Stimulated activated CD4-positive, alpha-beta T cell treated with anti-CD3 and anti-CD28 coated beads, Interleukin-2, amount 100 ng/mL, for 24 hours (primary cell): ENCODE measurements at places on chromosomes 13 and 19.
A peak's percentile ranks its signal among the peaks of the same experiment; 100 is the strongest.

GRCh38 chr19:4730740-4731171 is 7.1 kb upstream of the DPP9 start:
- DNase-seq: peak; percentile 76

- no peak for DNase-seq
These were observed 243.5 kb downstream of the RGCC start for GRCh38 chr13:41700790-41701310.

GRCh38 chr19:55173186-55173713 is 6.8 kb upstream of the DNAAF3 start:
- no peak for DNase-seq

DNA sequence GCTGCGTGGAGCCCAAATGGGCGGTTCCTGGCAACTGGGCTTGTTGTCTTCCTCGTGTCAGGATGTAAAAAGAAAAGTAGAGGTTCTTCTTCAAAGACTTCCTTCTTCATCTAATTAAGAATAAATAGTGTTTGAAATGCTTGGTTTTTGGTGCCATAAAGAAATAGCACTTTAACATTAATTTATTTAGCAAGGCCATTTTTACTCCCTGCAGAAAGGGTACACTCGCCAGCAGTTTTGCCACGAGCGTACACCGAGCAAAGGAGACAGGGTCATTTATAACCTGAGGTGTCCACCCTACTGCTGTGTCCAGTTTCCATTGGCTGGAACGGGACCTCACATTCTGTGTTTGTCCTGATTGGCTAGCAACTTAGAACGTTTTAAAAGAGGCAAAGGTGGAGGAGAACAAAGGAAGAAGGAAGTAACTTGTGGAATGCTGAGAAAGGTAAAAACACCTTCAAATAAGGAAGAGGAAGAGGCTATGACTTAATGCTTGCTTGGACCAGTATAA is 21.8 kb upstream of the OR10H1 start:
- DNase-seq: no peak

GRCh38 chr13:24742977-24743376 is 21.0 kb upstream of the RNF17 start:
- DNase-seq: no peak

- DNase-seq: no peak
These were observed 365.7 kb upstream of the KLHL1 start for GRCh38 chr13:70473907-70474306.

DNA sequence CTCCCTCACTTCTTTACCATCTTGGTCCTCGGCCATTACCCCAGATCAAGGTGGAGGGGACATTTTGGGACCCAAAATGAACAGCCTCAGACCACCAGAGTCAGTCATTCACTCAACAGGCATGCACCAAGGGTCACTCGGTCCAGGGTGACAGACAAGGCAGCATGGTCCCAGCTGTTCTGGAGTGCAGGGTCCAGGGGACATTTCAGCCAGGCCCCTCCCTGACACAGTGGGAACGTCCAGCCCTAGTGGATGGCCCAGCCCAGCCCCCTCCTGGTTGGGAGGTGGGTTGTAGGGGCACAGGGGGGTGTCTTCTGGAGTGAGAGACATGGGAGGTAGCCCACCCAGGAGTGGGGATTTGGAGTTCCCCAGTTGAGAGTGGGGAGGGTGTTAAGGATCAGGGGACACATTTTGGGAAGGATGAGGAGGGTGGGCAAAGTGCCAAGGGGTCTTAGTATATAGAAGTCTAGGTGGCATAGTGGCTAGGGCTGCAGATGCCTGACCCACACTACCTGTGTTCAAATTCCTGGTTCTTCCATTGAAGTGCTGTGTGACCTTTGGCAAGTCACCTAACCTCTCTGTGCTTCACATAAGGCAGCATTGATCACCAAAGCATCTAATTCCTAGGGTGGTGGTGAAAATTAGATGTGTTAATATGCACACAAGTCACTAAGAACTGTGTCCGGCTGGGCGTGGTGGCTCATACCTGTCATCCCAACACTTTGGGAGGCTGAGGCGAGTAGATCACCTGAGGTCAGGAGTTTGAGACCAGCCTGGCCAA is 2.5 kb upstream of the FCER2 start:
- no peak for DNase-seq

DNA sequence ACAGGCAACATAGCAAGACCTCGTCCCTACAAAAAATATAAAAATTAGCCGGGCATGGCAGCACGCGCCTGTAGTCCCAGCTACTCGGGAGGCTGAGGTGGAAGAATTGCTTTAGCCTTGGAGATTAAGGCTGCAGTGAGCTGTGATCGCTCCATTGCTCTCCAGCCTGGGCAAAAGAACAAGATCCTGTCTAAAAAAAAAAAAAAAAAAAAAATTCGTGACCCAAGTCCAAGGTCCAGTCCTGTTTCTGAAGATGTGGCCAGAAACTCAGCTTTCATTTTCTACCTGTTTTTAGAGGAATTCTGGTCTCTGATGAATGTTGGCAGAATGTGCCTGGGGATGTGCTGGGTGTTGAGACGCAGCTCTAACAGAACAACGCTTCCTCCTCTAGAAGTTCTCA is 1.9 kb upstream of the PGPEP1 start:
- DNase-seq: no peak

GRCh38 chr19:2806736-2807378 is 12.8 kb upstream of the ZNF554 start:
- DNase-seq: no peak

DNA sequence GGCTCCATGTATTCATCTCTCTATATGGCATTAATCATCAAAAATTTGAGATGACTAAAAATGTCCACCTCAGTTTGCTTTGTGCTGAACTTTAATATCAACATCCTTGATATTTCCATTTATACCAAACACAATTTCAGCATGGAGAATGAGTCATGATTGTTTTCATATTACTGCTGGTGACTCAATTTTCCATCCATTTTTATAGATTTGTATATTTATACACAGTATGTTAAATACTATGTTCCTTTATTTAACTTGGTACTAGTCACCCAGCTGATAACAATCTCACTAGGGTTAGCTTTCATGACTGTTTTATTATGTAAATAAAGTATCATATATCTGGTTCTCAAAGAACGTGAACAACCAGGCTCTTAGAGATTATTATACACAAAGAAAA is 1255.1 kb downstream of the SLITRK1 start:
- DNase-seq: no peak

GRCh38 chr13:103965506-103966243 is 899.5 kb upstream of the SLC10A2 start:
- no peak for DNase-seq

DNA sequence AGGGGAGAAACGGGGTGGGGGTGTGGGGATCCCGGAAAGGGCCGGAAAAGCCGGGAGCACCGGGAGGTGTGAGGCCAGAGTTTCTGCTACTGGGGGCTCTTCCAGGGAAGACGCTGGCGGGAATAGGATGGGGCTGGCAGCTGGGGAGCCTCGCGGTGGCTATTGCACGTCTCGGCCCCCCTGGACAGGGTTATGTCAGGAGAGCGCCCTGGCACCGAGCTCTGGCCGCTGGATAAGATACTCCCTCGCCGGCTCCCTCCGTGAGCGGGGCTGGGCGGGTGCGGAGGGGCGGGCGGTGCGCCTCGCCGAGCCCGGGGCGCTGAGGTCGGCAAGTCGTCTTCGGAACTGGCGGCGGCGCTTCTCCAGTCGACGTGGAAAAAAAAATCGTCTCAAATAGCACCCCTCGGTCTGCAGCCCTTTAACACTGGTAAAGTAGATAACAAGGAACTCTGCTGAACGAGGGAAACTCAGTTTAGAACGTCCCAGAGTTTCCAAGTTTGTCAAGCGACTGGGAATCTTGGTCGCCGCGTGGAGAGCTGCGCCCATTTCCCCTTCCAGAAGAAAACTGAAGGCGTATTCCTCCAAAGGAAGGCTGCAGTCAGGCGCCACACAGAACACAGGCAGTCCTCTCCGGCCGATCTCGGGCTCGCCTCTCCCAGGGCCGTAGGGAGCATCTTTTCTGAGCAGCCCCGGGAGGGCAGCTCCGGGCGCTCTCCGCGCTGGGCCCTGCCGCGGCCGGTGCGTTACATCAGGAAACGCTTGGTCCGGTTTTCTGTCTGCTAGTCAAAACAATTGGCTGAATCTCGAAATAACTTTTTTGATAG is 115.1 kb downstream of the KCNRG start:
- DNase-seq: peak; percentile 38

- no peak for DNase-seq
These were observed 812.7 kb upstream of the MIR17HG start for GRCh38 chr13:90534617-90535370.

GRCh38 chr13:109778102-109778542 is 8.3 kb downstream of the IRS2 start:
- no peak for DNase-seq

- DNase-seq: peak; percentile 22
These were observed 1438.1 kb downstream of the UQCRFS1 start for GRCh38 chr19:27774827-27775226.

DNA sequence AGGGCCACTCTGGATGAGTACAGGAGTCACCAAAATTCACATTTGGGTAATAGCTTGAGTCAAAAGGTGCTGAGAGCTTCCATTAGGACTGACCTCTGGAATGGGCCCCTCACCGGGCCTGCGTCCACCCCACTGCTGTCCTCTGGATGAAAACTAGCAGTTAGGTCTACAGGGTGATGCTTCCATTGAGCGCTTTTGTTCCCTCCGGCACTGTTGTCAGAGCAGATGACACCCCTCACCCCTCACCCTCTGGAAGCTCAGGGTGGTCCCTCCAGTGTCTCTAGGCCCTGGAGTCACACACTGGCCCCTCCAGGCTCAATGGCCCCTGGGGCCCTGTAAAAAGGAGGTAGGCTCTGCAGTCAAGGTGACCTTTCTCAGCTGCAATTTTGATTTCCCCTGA is 187.8 kb upstream of the GPR12 start:
- DNase-seq: no peak

GRCh38 chr19:7648265-7649014 is 11.5 kb downstream of the STXBP2 start:
- no peak for DNase-seq

DNA sequence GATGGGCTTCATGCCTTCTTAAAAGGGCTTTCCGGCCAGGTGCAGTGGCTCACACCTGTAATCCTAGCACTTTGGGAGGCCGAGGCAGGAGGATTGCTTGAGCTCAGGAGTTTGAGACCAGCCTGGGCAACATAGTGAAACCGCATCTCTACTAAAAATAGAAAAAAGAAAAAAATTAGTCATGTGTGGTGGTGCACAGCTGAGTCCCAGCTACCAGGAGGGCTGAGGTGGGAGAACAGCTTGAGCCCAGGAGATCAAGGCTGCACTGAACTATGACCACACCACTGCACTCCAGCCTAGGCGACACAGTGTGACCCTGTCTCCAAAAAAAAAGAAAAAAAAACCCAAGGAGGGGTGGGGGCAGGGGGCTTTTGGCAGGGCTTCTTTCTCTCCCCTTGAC is 7.2 kb downstream of the CARS2 start:
- DNase-seq: no peak

- no peak for DNase-seq
These were observed 5.6 kb upstream of the ZNF331 start for GRCh38 chr19:53532362-53532761.

- no peak for DNase-seq
These were observed 62.4 kb downstream of the MPHOSPH8 start for GRCh38 chr13:19695829-19696228.

DNA sequence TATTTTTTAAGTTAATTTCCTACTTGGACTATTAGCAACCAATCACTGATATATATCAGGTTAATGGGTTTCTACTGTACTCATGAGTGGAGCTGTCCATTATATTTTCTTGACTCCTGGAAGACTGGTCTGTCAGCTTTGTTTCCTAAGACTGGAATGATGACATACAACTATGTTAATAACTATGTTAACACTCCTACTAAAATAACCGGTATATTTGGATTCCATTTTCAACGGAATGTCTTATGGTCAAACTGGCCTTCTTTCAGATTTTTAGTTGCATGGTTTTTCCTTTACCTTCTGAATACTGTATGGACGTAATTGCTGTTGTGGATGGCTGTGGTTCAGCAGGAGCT is 45.8 kb upstream of the GPI start:
- DNase-seq: no peak

- no peak for DNase-seq
These were observed 193.6 kb upstream of the TSC22D1 start for GRCh38 chr13:44769686-44770085.

DNA sequence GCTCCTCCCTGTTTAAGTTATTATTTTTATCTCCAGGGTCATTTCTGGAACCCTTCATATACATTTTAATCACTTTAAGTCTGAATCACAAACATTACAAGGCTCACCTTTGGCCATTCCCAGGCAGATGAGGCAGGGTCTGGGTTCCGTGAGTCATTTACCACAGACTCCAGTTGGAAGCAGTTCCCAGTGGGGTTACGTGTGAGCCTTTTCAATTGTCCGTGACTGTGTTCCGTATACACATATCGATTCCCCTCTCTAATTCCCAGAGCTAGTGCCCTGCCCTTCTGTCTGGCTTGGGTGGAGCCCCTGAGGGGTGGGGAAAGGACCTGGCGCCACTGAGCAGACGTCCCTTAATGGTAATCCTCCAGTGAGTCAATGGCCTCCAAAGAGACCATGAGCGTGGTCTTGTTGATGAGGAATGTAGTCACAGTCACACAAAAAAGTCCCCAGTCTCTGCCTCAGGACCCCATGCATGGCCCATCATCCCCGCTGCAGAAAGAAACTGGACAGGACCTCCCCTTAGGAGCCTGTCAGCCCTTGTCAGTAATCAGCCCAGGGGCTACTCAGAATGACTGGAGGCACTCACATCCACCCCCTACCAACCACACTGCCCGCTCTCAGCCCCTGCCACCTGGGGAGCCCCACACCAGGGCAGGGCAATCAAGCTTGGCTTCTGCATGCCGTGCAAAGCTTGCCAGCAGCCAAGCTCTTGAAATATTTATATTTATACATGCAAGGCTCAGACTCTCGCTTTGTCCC is 144.4 kb downstream of the ZIC5 start:
- no peak for DNase-seq

- DNase-seq: peak; percentile 32
These were observed 7.3 kb downstream of the IRS2 start for GRCh38 chr13:109779074-109779473.

DNA sequence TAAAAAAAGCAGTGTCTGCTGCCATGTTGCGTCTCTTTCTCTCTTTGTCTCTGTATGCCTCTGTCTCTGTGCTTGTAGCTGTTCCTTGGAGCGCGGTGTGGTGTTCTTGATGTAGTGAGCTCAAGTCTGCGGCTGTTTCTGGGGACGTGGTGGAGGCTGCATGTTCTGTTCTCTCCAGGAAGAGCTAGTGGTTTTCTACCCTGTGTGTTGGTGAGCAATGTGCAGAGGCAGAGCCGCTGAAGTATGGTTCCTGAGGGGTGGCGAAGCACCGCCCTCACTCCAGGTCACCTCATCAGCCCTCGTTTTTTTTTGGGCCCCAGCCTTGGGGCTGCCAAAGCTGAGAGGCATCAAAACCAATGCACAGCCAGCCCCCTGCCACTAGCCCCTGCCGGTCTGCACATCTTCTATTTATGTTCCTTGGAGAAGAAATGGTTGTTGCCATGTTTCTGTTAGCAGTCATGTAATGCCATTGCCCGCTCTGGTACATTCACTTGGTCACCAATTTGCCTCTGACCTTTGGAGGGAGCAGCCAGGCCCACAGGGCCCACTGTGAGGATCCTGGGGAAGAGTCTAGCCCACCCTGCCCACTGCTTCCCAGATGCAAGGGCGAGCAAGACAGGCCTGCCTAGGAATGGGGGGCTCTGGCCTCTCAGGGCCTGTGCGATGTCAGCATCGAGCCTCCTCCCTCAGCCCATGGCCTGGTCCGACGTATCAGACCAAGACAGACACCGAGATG is 7.2 kb downstream of the HNRNPL start:
- peak; percentile 58 for DNase-seq
